ENCODE measurements at places on chromosomes 3 and 15.

DNA sequence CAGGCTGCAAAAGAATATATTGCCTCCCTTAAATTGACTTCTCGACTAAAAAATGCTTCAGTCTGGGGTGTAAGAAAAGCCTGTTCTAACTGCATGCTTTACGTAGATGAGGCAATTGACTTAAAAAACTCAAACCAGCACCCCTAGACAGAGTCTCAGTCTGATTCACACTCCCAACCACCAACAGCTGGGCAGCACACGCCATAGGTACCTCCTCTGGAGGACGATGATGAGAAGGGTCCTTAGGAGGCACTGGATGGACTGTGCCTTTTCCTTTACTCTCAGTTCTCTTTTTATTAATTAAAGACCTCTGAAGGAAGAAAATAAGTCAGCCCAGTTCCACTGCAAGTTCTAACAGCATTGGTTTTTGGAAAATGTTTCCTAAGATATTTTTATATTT is 175.0 kb downstream of the PDZRN3 start:
- DNase-seq, result no peak

GRCh38 chr15:71798641-71799040 is 11.7 kb upstream of the NR2E3 start:
- no peak for DNase-seq

- no peak for DNase-seq
These were observed 1.5 kb downstream of the MYL3 start for GRCh38 chr3:46861605-46862368.

- no peak for DNase-seq
These were observed 18.6 kb downstream of the PLD1 start for GRCh38 chr3:171791692-171792076.

GRCh38 chr3:196049653-196050052 is 32.2 kb downstream of the TFRC start:
- DNase-seq, result no peak

- DNase-seq, result no peak
These were observed 9.1 kb downstream of the GHRL start for GRCh38 chr3:10283638-10284037.

- DNase-seq, result peak; percentile 19
These were observed 41.2 kb downstream of the CEP63 start for GRCh38 chr3:134527037-134527436.

GRCh38 chr15:73568564-73569280 is 64.5 kb downstream of the NPTN start:
- DNase-seq, result no peak

DNA sequence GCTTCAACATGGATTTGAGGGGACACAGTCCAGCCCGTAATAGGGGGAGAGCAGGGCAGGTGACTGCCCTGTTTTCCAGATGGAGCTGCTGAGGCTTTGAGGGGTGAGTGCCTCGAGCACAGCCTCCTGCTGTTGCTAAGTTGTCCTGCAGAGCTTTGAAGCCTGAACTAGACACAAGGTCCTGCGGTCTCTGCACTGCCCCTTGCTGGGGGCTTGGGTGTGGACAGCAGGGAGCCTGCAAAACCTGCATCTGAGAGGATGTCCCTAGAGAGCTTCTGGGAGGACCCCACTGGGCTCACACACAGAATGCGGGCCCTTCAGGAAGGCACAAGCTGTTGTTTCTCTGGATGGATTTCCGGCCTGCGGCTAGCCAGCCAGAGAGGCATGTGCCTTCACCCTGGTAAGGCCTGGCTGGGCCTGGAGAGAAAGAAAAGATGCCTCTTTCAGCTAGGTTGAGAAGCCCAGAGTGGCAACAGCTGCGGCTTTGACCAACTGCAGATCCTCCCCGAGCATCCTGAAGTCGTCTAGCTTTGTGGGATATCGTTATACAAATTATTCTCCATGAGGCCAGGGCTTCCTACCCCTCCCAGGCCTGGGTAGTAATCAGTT is 226.2 kb downstream of the SLCO3A1 start:
- no peak for DNase-seq

- DNase-seq, result no peak
These were observed 26.8 kb downstream of the TRANK1 start for GRCh38 chr3:36918050-36918449.

DNA sequence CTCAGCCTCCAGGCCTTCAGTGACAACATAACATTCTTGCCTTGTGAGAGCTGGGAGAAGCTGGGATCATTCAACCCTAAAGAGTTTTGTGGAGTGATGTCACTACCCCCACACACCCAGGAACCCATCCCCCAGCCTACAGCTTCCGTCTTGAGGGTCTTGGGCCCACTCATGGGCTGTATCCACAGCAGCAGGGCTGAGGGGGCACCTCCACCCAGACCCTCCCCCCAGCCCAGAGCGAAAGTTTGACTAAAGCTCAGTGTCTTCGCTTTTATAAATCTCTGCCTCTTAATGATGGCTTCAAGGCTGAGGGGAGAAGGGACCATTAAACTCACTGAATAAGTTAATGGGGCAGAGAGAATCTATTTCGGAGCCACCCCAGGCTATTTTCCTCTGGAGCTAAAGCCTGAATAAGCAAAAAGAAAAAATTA is 23.8 kb downstream of the NTRK3 start:
- DNase-seq, result no peak

DNA sequence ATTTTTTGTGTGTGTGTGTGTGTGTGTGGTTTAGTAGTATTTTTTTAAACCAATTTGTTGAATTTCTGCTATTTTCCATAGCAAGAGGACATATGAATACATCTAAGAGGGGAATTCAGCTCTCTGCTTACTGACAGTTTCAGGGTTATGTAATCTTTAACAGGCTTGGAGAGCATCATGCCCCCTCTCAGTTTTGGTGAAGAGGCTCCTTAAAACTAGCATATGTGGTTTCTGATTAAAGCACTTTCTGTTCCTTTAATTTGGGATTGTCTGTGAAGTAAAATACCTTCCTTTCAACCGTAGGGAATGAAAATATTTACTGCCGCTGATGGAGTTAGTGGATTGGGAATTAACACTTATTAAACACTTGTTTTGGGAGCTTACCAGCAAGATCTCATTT is 19.4 kb upstream of the NFKBIZ start:
- no peak for DNase-seq

DNA sequence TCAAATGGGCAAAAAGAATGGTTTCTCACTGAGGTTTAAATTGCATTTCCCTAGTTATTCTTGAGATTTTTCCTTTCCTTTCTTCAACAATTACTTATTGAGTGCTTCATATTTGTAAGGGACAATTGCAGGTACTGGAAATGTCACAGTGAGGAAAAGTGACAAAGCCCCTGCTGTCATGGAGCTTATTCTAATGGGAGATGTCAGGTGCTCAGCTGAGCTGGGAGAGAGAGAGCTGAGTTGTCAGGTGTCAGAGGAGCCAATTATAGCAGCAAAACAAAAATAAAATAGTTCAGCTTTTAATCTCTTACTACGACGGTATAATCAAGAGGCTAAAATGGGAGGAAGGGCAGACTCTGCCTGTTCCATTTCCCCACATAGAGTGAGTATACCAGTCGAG is 42.0 kb downstream of the CD86 start:
- no peak for DNase-seq

DNA sequence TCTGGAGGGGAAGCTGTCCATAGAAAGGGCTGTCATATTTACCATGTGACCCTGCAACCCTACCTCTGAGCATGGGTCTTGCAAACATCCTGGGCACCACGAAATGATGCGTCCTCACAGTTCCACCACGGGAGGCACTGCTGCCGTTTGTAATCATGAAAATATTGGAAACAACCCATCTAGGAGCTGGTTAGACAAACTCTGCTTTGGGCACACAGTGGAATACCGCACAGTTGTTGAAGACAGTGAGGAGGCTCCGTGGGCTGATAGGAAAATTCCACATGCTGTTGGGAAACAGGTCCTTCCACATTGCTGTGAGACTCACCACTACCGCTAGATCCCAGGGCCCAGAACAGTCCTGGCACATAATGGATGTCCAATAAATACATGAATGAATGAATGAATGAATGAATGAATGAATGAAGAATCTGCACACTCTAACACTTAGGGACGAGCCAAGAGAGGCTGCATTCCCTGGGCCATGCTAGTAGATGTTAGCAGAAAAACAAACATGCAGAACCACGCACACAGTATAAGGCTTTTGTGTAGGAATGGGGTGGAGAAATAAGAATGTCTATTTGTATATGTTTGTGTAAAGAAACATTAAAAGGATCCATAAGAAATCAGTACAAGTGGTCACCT is 40.6 kb downstream of the TPRA1 start:
- no peak for DNase-seq

DNA sequence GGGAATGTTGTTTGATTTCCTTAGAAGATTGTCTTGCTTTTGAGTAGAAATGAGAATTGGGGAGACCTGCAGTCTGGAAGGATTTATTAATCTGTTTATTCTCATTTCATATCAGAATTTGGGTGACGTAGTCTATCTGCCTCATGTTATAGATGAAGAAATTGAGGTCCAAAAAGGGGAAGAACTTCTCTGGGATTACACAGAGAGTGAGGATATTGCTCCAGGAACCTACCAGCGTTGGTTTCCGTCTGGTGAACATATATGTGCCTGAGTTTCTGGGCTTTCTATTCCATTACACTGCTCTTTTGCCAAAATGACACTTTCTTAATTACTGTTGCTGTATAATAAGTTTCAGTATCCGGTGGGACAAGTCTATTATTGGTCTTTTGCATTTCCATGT is 51.8 kb downstream of the CTDSPL start:
- no peak for DNase-seq

GRCh38 chr3:155495387-155495786 is 201.9 kb upstream of the STRIT1 start:
- no peak for DNase-seq

DNA sequence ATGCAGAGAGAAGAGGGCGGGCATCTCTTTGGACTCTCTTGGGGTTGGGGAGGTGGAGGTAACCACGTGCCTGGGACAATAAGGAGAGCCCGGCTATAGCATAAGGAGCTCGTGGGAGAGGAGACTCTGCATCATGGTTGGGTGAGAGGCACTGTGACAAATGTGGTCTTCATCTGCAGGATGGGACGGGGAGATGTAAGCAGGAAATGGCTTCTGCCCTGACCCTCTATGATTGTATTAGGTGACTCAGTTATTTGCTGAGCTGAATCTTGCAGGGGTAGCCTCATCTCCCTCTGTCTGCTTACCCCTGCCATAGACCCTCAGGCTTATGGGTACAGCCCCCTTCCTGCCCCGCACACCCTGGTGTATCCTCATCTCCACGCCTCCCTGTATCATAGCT is 48.7 kb downstream of the CORO2B start:
- DNase-seq, result no peak

DNA sequence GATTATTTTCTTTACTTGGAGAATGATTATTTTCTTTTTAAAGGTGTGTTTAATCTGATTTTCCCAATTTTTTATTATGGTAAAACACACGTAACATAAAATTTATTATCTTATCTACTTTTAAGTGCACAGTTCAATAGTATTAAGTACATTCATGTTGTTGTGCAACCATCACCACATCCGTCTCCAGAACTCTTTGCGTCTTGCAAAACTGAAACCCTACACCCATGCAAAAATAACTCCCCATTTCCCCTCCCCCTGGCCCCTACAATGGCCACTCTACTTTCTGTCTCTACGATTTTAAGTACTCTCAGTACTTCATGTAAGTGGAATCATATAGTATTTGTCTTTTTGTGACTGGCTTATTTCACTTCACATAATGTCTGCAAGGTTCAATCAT is 230.7 kb downstream of the SATB1 start:
- no peak for DNase-seq

GRCh38 chr15:65877749-65878148 is 8.5 kb downstream of the RAB11A start:
- DNase-seq, result no peak

GRCh38 chr15:60369696-60370095 is 28.1 kb downstream of the ANXA2 start:
- no peak for DNase-seq

DNA sequence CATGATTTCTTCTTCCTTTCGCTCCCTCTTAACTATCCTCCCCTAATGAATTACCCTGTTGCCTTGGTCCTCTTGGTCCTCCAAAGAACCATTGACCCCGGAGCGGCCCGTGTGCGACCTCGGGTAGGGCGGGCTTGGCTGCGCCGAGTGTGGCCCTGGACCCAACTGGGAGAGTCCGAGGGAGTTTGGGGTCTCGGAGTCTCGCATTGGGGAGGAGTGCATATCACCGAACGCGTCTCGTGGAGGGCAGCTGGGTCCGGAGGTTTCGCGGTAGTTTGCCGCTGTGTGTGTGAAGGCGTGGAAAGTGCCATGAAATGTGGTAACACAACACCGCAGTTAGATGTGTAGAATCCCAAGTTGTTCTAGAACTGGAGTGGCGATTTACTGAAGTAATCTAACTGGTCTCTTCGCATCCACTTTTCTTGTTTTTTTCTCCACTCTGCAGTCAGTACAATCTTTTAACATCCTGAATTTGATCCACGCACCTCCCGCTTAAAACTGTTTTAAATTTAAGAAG is 363 bp downstream of the GTF2E1 start:
- DNase-seq, result no peak

Measured in stimulated activated CD4-positive, alpha-beta T cell treated with anti-CD3 and anti-CD28 coated beads, Interleukin-4, amount 100 ng/mL, for 48 hours (primary cell).